Stimulated activated CD8-positive, alpha-beta memory T cell treated with anti-CD3 and anti-CD28 coated beads, Interleukin-7, amount 100 ng/mL, for 1 hour (primary cell): ENCODE measurements at places on chromosomes 7 and 10.

DNA sequence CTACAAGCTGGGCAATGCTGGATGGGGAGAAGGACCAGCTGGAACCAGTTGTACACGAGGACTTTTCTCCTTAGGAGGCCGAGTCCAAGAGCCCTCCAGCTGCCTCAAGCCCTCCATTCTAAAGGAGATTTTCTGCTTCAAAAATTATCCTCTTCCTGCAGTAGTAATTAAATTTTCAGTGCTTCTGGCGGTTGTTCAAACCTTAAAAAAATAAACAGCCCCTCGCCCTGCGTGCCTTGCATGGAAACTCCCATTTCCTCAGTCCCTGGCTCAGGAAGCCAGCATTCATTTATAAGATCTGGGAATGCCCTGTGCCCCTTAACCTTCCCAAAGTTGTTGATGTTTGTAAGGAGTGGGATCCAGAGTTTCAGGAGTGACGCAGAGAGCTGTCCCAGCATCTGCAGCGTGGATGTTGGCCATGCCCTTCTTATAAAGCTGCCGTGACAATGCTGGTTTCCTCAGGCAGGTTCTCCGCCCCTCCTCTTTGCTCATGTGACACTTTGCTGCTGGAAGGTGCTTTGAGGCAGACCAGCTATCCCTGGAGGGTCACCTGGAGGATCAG is 24.0 kb upstream of the ACTR3B start:
- no peak for DNase-seq

DNA sequence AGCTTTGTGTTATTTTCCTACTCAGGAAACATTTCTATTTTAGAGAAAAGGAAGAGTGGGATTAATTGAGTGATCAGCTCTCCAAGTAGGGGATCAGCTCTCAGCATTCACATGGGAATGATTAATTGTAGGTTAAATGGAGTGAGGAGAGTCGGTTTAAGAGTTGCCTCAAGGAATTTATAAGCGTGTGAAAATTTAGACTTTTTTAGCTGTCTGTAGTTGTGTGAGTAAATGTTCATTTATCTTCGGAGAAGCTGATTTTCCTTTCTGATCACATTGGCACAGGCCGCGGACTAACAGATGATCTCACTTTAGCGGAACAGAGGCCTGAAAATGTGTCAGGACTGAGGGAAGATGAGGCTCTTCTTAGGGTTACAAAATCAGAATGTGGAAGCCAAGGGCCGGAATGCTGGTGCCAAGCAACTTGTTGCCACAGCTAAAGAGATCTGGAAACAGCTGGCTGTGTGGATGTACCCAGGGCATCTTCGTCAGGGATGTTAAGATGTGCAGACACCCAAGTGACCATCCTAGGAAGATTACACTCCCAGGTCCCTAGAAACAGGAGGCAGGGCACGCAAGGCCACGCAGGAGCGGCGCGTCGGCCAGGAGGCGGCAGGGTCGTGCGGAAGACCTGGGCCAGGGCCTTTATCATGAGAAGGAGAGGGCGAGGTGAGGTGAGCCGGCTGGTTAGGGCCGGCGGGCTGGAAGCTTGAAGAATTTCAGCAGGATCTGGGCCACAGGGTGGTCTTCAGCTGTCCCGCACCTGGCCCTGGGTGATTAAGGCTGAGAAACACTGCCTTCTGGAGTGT is 35.1 kb upstream of the TTYH3 start:
- no peak for DNase-seq

- DNase-seq = no peak
These were observed 91.1 kb downstream of the OR13A1 start for GRCh38 chr10:45224219-45224841.

GRCh38 chr7:129607471-129608120 is 3.9 kb upstream of the NRF1 start:
- no peak for DNase-seq

DNA sequence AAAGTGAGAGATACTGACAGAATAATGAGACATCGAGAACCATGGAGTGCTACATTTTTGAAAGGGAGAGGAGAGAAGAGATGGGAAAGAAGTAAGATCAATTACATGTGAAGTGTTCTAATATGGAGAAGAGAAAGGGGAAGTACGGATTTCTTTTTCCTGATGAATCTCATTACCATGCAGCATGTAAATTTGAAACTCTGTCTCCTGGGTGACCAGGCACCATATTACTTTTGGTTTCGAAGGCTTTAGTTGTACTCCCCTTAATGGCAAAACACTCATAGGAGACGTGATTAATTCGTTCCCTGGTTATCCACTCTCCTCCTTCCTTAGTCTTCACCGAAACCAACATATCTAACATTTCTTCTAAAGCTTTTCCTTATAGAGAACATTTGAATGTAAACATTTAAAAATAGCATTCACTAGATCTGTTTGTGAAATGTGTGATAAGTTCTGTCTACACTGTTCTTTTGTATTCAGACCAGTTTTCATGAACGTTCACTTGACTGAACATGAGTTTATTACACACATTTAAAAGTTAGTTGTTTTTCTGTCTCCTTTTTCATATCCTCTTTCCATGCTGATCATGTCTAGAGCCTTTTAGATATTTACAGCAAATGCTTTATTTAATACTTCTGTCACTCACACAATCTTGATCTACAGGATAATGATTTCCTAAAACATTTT is 80.2 kb upstream of the MSRB2 start:
- DNase-seq = no peak

DNA sequence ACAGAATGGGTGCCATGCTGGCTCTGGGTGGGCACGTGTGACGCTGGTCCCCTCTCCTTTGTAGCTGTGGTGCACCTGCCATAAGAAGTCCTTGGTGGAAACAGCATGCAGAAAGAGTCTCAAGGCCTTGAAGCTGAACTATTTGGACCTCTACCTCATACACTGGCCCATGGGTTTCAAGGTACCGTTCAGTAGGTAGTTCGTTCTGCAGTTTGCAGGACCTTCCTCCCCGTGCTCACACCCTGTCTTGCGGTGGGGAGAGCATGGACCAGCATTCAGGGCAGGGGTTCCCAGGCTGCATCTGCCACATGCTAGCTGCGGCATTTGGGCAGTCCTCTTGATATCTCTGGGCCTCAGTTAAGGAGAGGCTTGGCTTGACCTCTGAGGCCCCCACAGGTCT is 7.3 kb downstream of the AKR1E2 start:
- no peak for DNase-seq

DNA sequence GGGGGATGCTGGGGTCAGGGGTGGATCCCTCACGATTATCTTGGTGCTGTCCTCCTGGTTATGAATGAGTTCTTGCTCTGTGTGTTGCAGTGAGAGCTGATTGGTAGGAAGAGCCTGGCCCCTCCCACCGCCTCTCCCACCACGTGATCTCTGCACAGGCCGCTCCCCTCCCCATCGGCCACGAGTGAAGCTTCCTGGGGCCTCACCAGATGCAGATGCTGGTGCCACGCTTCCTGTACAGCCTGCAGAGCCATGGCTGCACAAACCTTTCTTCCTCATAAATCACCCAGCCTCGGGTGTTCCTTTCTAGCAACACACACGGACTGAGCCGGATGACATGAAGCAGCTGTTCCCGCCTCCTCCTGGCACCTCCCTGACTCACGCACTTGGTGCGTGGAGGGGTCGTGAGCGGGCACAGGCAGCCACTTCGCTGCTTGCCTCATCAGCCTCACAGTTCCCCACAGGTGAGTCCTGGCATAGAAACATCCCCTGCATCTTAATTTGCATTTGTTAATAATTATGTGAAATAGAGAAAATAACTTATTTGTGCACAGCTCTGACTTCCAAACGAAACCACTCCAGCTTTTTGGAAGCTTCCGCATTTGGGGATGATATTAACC is 210.8 kb downstream of the ADARB2 start:
- no peak for DNase-seq

GRCh38 chr7:157089100-157089610 is 49.6 kb upstream of the UBE3C start:
- no peak for DNase-seq

DNA sequence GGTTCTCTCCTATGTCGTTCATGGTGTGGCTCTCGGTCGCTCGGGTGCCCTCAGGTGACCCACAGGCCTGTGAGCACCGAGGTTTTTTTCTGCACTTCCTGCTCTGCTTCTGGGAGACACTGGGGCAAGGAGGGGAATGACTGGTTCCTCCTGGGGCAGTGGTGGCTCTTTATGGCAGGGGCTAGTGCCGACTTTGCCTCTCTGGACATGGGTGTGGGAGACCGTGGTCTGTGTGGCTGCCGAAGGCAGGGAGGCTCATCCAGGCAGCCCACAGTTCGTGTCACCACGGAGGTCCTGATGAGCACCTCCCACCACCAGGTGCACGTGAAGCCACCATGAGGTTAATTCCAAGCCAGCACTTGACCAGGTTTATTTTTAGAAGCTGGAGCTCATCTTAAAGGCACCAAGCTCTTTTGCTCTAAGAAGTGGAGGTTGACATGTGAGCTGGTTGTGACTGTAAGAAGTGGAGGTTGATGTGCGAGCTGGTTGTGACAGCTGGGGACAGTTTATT is 24.7 kb upstream of the DPYSL4 start:
- no peak for DNase-seq

DNA sequence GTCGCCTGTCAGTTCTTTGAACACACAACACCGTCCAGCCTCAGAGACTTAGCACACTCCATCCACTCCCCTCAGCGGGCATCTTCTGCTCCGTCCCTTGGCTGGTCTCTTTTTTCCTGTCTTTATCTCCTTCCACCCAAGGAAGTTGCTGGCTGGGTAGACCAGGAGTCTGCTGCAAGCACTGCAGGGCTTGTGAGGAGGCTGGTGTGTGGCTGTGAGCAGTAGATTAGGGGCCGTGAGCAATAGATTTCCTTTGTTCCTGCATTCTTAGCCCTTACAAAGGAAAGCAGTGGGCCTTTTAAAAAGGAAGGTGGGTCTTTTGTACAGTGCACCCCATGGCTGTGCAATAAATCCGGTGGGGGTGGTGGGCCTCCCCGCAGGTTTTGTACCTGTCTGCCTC is 100.3 kb upstream of the BTBD16 start:
- DNase-seq = no peak

DNA sequence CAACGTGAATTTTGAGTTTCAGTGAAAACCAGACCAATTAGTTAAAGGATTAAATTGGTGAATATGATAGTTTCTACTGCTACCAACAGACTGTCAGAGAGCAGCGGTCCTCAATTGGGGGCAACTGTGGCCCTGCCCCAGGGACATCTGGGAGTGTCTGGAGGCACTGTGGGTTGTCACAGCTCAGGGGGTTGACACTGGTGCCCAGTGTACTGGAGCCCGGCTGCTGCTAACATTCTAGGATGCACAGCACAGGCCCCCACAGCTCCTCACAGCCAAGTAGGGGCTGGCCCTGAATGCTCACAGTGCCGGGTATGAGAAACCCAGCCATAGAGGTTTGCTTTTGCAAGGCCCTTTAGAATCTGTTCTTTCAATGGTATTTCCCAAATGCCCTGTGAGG is 84.1 kb upstream of the CXCL12 start:
- no peak for DNase-seq

DNA sequence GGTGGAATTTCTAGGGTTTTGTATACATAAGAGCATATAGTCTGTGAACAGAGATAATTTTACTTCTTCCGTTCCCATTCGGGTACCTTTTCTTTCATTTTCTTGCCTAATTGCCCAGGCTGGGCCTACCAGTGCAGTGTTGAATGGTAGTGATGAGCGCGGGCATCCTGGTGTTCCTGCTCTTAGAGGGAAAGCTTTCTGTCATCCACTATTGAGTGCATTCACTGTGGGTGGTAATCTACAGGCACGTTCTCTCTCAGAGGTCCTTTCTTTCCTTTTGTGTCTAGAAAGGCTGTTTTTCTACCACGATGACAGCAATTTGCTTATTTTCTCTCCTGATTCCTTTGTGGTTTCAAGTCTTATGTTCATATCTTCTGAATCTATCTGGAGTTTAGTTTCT is 65.0 kb downstream of the INPP5A start:
- no peak for DNase-seq
